ENCODE measurements at places on chromosomes 1 and 21. TPM values are rescaled to one million over a fixed set of nuclear protein-coding genes. Genes with fewer than 3 reads are reported as not detected.

DNA sequence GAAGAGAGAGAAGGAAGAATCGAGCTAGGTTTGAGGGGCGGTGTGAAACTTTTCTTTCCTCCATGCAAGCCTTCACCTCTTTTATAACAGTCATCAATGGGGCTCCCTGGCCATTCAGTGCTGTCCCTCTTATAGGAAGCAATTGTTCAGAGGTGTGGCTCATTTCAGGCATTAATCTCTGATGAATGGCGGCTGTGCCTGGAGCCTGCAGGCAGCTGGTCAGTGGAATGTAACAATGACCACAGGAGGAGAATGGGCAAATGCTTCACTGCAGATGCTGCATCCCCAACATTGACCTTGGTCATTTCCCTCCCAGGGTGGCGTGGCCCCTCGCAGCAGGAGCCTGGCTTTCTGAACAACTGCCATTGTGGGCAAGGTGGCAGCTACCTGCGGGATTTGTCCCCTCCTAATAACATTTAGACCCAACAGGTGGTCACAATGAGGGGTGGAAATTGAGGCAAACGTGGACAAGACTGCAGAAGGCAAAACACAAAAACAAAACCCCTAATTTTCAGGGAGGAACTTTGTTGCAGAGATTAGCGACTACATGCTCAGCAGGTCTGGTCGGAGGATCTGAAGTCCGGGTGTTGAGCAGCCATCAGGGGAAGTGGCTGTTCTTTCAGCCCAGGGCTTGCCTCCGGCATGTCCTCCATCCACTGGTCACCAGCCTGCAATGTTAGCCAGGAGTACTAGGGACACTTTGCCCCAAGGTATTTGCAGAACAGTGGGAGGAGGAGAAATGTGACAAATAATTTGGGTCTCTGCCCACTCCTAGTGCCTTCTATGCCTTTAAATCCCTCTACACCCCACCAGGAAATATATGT lies 97.3 kb upstream of the PAXBP1 start:
- no peak for DNase-seq

- DNase-seq, result no peak
Observed at GRCh38 chr1:19338323-19338762, 26.2 kb downstream of the SLC66A1 start.

Gene GBP3
- 32.5 TPM for total RNA-seq

Gene TNFSF4
- 0.63 TPM for total RNA-seq

Gene LENEP
- total RNA-seq, result 0.46 TPM

Gene EFNA1
- total RNA-seq, result not detected

- no peak for DNase-seq
Observed at GRCh38 chr1:49622877-49623276, 400.9 kb downstream of the AGBL4 start.

- no peak for DNase-seq
Observed at GRCh38 chr1:90730243-90731022, 13.3 kb upstream of the BARHL2 start.

GRCh38 chr1:79376106-79376505 lies 369.6 kb upstream of the ADGRL4 start:
- DNase-seq, result no peak

DNA sequence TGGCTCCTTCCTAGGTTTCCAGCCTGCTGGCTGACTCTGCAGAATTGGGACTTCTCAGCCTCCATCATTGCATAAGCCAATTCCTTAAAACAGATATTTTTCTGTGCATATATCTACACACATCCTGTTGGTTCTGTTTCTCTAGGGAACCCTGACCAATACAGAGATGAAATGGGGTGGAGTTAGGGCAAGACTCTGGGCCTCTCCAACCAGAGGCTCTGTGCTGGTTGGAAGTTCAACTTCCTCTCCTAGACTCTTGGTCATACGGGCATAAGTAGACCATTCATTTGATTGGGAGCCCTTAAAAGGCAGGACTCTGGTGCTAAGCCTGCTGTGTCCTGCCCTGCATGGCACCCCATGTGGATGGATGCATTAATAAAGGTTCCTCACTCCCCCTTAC lies 55.0 kb downstream of the CNIH3 start:
- no peak for DNase-seq

GRCh38 chr1:226575739-226576378 lies 27.3 kb downstream of the STUM start:
- no peak for DNase-seq

Gene STUM
- not detected for total RNA-seq

DNA sequence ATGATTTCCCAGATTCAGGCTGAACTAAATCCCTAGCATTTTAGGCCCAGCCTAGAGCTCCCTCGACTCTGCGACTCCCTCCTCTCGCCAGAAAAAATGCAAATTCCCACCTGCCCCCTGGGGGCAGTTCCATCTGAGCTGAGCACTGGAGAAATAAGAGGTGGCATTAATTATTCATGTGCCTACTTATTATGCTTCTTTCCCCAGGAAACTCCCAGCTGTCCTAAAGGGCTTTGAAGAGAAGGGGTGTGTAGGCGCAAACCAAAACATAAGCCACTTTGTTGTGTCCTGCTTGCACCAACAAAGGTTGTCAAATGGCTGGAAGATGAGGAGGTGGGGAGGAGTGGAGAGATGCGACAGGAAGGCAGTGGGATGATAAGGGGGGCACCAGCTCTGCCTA lies 41.4 kb upstream of the GOLT1A start:
- no peak for DNase-seq

- no peak for DNase-seq
Observed at GRCh38 chr1:197486946-197487345, 218.9 kb downstream of the CRB1 start.

GRCh38 chr1:235015291-235015985 lies 113.2 kb downstream of the TOMM20 start:
- DNase-seq, result no peak

Gene ZYG11A
- 0.94 TPM for total RNA-seq

DNA sequence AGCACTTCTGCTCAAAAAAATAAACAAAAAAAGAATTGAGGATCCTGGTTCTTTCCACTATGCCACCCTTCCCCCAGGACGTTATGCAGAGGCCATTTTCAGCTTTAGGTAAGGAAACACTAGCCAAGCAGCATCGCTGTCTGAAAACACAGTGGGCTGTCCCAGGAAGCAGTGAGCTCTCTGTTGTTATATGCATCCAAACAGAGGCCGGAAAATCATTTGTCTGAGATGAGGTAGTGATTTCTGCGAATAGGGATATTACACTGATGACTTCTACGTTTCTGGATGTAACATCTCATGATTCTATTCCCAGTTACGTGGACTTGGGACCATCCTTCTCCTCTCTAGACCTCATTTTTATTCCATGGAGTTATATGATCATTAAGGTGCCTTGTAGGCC lies 137.2 kb downstream of the OMA1 start:
- DNase-seq, result no peak

DNA sequence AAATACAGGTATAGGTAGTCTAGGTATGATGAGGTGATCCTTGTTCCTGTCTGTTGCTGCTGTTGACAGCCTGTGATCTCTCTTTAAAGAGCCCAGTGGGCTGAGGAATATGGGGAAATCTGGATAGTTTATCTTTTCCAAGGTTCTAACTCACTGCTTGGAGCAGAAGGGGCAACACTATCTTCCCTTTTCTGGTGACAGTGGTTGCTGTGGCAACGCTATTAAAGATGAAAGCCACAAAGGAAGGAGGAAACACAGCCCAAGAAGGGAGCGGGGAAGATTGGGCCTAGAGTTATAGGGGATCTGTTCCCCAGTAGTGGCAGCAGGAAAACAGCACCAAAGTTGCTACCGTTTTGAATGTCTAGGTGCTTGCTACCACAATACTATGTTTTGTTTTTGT lies 8.8 kb downstream of the PCP4L1 start:
- no peak for DNase-seq

DNA sequence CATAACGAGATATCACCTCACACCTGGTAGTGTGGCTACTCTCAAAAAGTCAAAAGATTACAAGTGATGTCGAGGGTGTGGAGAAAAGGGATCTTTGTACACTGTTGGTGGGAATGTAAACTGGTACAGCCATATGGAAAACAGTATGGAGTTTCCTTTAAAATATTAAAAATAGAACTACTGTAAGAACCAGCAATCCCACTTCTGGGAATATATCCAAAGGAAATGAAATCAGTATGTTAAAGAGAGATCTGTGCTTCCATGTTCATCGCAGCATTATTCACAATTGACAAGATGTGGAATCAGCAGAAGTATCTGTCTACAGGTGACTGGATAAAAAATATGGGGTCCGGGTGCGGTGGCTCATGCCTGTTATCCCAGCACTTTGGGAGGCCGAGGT lies 7.6 kb upstream of the PIK3C2B start:
- no peak for DNase-seq

Gene CD5L
- total RNA-seq, result not detected

Gene CSF3R
- total RNA-seq, result not detected

- peak; percentile 15 for DNase-seq
Observed at GRCh38 chr1:35605071-35605866, 32.2 kb downstream of the TFAP2E start.

DNA sequence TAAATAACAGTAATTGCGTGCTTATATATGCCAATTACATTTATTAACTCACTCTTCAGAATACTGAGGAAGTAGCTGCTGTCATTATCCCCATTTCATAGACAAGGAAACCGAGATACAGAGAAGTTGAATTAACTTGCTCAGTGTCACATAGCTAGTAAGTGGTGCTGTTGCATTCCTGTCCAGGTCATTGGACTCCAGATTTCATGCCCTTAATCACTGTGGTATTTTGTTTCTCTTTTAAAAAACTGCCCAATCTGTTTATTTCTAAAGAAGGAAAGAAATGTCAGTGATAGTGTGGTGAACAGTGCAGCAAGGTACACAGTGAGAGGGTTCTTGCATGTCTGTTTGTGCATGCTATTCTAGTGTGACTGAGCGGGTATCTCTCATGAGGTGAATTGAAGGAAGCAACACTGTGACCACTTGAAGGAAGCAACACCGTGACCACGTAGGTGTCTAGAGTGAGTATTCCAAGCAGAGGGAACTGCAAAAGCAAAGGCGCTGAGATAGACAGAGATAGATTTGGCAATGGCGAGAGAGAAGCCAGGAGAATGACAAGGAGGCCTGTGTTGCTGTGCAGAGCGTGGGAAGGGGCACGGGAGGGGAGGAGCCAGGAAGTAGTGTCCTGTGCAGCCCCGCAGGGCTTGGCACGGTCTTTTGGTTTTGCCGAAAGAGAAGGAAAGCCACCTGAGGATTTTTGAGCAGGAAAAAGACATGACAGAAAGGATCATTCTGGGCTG lies 95.9 kb downstream of the CAMTA1 start:
- DNase-seq, result no peak

DNA sequence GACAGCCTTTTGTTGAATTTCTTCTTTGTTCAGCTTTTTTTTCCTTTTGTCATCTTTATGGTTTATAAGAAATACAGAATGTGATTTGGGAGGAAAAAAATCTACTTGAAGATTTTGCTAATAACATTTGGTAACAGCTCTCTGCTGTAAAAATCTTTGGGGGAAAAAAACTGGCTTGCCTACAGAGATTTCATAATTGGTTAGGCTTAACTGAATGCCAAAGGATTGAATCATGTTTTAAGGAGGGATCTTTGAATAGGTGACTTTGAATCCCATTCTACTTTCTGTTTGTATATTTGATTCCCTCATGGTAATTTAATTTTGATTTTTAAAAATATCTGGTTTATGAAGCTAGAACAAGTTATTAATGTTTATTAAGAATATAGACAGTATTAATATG lies 3.2 kb downstream of the BTF3L4 start:
- peak; percentile 38 for DNase-seq

GRCh38 chr1:67429528-67430357 lies 459 bp downstream of the SERBP1 start:
- no peak for DNase-seq

DNA sequence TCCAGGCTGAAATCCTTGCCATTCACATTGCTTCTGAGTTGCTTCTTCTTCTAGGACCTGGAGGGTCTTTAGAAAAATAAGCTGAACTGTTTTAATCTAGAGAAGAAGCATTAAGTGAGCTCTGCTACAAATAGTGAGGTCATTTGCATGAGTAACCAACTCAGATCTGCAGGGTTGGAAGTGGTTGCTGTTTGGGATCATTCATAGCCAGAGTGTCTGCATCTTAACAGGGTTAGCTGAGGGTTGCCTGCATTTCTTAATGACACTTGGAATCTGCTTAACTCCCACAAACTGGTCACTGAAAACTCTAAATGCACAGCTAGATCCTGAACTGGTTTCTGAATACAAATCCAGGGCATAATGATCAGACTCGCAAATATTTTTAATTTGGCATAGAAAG lies 9.9 kb downstream of the CNIH3 start:
- DNase-seq, result peak; percentile 83

DNA sequence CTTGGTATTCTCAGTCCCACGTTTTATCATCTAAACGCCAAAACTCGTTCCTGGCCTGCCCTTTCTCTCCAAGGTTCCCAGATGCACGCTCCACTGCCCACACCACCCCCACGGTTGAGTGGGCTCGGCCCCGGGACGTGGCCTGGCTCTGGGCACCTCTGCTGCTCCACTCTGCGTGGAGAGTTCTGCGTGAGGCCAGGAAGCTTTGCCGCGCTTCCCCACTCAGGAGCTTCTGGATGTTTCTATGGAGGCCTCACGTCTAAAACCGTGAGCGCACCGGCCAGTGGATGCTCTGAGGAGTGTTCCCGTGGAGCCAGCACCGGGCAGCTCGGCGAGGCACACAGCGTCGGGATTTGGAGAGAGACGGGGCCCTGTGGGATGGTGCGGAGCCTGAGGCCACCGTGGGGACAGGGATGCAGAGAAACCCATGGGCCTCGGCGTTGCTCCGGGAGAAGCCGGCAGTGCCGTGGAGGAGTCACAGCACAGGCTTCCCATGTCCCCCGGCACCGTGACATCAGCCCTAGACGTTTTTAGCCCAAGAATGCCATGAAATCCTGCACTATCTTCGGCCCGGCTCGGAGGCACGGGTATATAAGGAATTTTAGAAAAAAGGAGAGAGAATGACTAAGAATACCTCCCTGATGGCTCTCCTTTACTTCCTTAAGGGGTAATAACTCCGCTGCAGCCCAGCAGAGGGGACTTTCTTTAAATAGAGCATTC lies 125.9 kb downstream of the PRDM16 start:
- DNase-seq, result no peak

Data from HFFc6 (cell line).